Hypothalamus (tissue), 51 donors: ENCODE measurements at places on chromosomes 4 and X.
A peak's percentile ranks its signal among the peaks of the same experiment; 100 is the strongest.

- no peak for DNase-seq
These were observed 148.9 kb upstream of the JADE1 start for GRCh38 chr4:128660361-128661215.

DNA sequence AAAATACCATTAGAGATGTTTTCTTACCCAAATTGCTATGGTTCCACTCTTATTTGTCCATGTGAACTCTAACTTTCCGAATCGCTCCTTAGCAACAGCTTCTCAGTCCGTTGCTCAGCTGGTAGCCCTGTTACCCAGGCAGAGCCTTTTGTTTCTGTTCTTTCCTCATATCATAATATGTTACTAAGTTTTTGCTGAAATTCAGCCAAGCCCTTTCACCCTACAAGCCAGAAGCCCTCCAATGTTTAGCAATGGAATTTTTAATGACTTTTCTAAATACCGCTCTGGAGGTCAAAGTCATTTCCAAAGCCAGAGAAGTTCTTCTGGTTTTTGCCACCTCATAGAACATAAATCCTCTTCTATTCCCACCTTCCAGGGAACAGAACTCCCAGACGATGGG is 1029.5 kb downstream of the C4orf33 start:
- no peak for DNase-seq

GRCh38 chr4:20158195-20158594 is 93.5 kb upstream of the SLIT2 start:
- no peak for DNase-seq

- DNase-seq, result peak; percentile 6
These were observed 621.8 kb downstream of the TMA16 start for GRCh38 chr4:164116286-164116685.

- no peak for DNase-seq
These were observed 46.1 kb downstream of the MBNL3 start for GRCh38 chrX:132442691-132443090.
